Sciatic nerve (tissue), 2 donors: ENCODE measurements at places on chromosomes 3 and 15. TPM values are rescaled to one million over a fixed set of nuclear protein-coding genes. Genes with fewer than 3 reads are reported as not detected.

GRCh38 chr3:4503050-4503449 is 9.9 kb downstream of the ITPR1 start:
- no peak for DNase-seq

DNA sequence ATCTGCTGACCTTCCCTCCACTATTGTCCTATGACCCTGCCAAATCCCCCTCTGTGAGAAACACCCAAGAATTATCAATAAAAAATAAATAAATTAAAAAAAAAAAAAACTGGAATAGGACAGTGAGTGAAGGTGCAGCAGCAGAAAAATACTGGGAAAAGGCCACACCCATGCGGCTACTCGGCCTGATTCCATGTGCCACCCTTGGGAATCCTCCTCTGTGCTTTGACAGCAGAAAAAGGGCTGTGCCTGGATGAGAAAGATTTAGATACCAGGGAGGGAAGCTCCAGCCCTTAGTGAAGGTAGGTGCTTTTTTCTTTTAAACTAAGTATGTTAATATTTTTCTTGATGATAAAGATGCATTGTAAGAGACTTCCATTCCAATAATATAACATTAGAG is 107.8 kb downstream of the CTNNB1 start:
- no peak for DNase-seq

GRCh38 chr15:98671060-98672008 is 23.0 kb downstream of the IGF1R start:
- no peak for DNase-seq

DNA sequence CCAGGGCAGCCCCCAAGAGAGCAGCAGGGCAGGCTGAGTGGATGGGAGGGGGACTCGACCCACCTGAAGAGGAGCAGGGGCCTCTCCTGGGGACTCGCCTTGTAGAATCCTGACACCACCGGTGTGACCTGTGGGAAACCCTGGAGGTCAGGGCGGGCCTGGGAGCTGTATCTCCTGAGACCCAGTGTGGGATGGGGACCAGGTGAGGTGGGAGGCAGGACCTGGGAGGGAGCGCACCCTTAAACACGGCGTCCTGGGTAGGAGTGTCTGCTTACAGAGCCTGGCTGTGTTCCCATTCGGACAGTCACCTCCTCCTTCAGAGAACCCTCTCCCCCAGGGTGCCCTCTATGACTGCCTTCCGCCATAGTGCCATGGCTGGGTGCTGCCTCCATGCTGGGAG is 27.1 kb downstream of the C15orf39 start:
- DNase-seq, result no peak

Gene CD200R1
- 3.2 TPM for total RNA-seq
